8988T (cell line): ENCODE measurements at places on chromosomes 12 and 14.

GRCh38 chr12:27515671-27516070, 8.3 kb upstream of the PPFIBP1 start:
- DNase-seq, result no peak

GRCh38 chr12:43453761-43454160, 98.2 kb downstream of the ADAMTS20 start:
- no peak for DNase-seq

GRCh38 chr12:42957136-42957535, 367.6 kb upstream of the PRICKLE1 start:
- no peak for DNase-seq

DNA sequence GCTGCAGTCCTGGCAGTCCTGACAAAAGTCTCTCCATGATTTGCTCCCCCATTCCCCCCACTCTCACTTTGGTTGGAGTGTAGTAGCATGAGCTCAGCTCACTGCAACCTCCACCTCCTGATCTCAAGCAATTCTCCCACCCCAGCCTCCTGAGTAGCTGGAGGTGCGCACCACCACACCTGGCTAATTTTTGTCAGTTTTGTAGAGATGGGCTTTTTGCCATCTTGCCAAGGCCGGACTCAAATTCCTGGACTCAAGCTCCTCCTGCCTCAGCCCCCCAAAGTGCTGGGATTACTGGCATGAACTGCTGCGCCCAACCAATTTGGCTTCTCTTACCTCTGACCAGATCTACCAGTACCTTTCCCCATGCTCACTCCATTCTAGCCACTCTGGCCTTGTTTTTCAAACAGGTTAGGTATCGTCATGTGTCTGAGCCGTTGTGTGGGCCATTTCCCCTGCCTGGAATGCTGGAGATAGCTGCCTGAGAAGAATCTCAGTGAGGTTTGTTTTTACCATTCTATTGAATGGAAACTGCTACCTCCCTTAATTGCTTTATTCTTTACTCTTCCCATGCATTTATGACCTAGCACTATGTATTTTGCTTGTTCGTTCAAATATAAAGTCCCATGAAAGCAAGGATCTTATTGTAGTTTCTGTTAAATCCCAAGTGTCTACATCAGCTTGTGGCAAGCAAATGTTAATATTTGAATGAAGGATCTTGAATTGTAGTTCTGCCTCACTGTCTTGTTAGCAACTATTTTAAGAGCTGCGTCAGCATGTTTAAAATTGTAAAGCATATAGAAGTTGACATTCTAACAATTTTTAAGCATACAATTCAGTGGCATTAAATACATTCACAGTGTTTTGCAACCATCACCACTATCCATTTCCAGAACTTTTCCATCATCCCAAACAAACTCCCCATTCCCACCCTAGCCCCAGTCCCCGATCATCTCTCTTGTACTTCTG, 39.7 kb downstream of the CPSF6 start:
- no peak for DNase-seq

GRCh38 chr12:108815875-108816594, 41.3 kb downstream of the SSH1 start:
- no peak for DNase-seq

DNA sequence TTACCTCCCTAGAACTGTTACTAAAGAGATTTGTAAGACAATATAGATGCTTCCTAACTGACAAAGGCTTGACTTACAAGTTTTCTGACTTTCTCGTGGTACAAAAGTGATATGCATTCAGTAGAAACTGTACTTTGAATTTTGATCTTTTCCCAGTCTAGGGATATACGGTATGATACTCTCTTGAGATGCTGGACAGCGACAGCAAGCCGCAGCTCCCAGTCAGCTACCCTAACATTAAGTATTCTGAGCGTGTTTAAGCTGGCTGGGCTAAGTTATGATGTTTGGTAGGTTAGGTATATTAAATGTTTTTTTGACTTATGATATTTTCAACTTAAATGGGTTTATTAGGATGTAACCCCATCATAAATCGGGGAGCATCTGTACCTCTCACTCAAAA, 55.2 kb upstream of the CDKL1 start:
- DNase-seq, result no peak

GRCh38 chr14:102318781-102319276, 717 bp upstream of the ZNF839 start:
- no peak for DNase-seq

GRCh38 chr12:106030210-106031071, 108.3 kb downstream of the NUAK1 start:
- DNase-seq, result peak; percentile 20

GRCh38 chr14:87149583-87150354, 843.2 kb downstream of the GALC start:
- no peak for DNase-seq

- no peak for DNase-seq
Measured at GRCh38 chr12:106380954-106381353, 23.4 kb downstream of the POLR3B start.

DNA sequence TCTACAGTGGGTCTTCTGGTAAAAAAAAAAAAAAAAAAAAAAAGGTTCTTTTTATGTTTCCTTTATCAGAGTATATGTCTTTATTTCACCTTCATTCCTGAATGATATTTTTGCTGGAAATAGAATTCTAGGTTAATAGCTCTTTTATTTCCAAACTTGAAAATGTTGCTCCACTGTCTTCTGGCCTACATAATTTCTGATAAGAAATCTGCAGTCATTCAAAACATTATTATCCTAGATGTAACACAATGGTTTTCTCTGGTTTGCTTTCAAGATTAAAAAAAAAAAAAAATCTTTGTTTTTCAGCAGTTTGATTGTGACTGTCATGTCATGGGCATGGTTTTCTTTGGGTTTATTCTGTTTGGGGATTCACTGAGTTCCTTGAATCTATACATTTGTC, 19.5 kb downstream of the DCP1B start:
- DNase-seq, result no peak

GRCh38 chr12:46357438-46358324, 14.9 kb downstream of the SLC38A2 start:
- no peak for DNase-seq

- no peak for DNase-seq
Measured at GRCh38 chr12:90991952-90992465, 12.8 kb downstream of the EPYC start.

DNA sequence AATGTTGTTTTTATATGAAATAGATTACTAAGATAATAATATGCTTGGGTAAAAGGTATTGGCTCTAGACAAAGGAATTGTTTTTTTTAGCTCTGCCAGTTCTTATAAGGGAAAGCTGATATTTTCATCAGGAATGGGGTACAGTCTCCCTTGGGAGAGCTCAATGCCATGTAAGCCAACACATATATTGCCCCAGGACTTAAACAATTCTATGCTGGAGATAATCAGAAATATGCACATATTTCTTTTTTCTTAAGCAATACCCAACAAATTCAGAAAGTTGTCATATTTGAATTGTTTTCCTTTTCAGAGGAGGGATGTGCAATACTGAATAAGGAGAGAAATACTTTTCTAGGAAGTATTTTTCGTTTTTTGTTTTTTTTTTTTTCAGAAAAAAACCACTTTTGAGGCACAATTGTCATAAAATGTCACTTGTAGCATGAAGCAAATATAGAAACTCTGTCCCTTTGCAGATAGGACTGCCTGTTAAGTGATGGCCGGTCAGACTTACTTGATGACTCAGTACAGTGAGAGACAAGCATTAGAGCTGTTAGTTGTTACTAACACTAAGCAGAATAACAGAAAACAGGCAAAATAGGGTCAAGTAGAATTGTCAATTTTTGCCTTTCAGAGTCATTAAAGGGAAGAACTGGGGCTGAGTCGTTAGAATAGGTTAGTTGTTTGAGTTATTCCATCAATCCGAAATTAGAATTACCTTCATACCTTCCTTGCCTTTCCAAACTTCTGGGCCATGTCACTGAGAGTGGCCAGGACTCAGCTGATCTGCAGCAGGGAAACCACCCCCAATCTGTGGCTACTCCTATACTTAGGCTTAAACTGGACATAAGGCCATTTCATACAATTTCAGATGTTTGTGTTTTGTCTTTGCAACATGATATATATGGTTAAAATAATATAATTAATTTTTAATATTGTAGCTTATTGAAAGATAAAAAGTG, 168.1 kb downstream of the SLC38A4 start:
- no peak for DNase-seq

DNA sequence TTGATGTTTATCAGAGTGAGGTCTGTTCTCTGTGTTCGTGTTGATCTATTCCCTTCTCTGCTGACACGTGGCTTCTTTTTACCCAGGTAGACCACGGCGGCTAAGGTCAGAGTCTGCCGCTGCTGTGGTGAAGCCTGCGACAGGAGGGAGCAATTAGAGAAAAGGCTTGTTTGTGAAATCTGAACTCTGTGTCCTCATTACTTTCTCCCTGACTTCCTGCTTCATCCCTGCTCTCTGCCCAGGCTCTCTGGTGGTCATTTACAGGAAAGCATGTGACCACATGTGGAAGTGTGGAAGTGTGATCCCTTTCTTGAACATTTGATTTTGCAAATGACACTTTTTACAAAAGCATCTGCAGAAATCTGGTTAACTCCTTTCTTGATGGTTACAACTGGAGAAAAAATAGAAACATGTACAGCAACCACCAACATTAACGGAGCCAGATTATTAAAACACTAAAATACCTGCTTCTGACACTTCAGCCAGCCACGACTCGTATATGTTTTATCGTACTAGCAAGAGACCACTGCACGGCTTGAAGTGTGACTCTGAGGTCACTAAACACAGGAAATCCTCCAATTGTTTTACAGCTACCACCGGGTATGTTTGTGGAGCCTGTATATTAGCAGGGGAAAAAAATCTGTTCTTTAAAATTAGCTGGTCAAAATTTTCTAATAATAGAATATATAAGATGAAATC, 388.6 kb upstream of the TMPO start:
- DNase-seq, result no peak

- DNase-seq, result no peak
Measured at GRCh38 chr14:56799343-56799645, 11.0 kb downstream of the OTX2 start.

DNA sequence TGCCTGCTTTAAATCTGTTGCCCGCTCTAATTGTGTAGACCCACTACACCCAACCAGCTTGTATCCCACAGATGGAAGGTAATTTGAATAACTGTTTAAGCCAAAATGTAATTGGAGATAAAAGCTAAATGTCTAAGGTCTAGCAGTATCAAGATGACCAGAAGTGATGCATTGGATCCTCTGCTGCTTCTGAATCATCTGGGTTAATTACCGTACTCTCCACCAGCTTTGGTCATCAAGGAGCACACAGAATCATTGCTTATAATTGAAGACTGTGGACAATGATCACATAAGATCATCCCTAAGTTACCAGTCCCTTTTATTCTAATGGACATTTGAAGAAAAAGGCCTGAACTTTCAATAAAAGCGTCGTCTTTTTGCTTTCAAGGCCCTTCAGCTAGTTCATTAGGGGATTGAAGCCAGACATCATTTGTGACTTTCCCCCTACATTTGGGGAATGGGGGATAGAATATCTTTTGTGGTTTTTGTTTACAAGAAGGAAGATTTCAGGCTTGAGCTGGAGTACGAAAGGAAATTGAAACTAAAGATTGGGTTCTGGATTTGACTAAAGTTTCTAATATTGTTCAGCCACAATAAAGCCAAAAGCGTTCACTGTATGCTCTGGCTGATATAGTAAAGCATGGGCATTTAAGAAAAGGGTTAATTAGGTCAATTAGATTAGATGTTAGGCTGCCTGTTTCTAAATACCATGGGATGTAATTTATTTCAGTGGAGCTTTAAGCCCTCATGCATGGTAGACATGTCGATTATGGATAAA, 123.2 kb downstream of the CHST11 start:
- no peak for DNase-seq

- no peak for DNase-seq
Measured at GRCh38 chr12:46354111-46354801, 18.3 kb downstream of the SLC38A2 start.

GRCh38 chr12:116502141-116502725, 56.9 kb upstream of the MAP1LC3B2 start:
- DNase-seq, result no peak

GRCh38 chr12:32702946-32703345, 23.8 kb downstream of the DNM1L start:
- no peak for DNase-seq

GRCh38 chr12:106138633-106139421, at the start of gene NUAK1:
NUAK1 (minus strand) TSS chr12:106138954; CDS start chr12:106138653, 301 bp downstream.
- DNase-seq, result peak; percentile 64

GRCh38 chr12:54228471-54228870, 39.7 kb upstream of the SMUG1 start:
- DNase-seq, result no peak
